A549 treated with AZD2906 at 1 μM for 4 hours (cell line): ENCODE measurements at places on chromosomes 11 and 22. TPM values are rescaled to one million over a fixed set of nuclear protein-coding genes. Genes with fewer than 3 reads are reported as not detected.

TIGD3 gene
- total RNA-seq = 0.94 to 1.3 TPM (median 1.2 TPM) in 5 replicates

BTBD10 gene
- total RNA-seq = 36.3 to 54.0 TPM (median 40.6 TPM) in 5 replicates

ACR gene
- 0.06 to 0.08 TPM in 2 of 5 replicates, not detected in the others for total RNA-seq

RFPL2 gene
- 0.08 to 0.20 TPM (median 0.12 TPM) in 5 replicates for total RNA-seq

LIF gene
- total RNA-seq = 21.0 to 32.4 TPM (median 28.2 TPM) in 5 replicates

CLTCL1 gene
- total RNA-seq = 4.5 to 5.6 TPM (median 5.3 TPM) in 5 replicates

NXPE2 gene
- total RNA-seq = 0.03 TPM in 1 of 5 replicates, not detected in the others

AP1B1 gene
- total RNA-seq = 24.8 to 27.6 TPM (median 26.9 TPM) in 5 replicates

RAB38 gene
- 0.77 to 1.2 TPM (median 0.94 TPM) in 5 replicates for total RNA-seq

ANKK1 gene
- total RNA-seq = 0.05 to 0.10 TPM (median 0.10 TPM) in 3 of 5 replicates, not detected in the others

CHRM1 gene
- total RNA-seq = 0.03 to 0.08 TPM (median 0.07 TPM) in 4 of 5 replicates, not detected in the other

UBQLN3 gene
- total RNA-seq = not detected in 5 replicates

AP5B1 gene
- 9.7 to 13.2 TPM (median 12.3 TPM) in 5 replicates for total RNA-seq

PKP3 gene
- total RNA-seq = 30.1 to 40.1 TPM (median 38.2 TPM) in 5 replicates

RAC2 gene
- total RNA-seq = 0.09 to 0.14 TPM (median 0.11 TPM) in 4 of 5 replicates, not detected in the other

PLAAT4 gene
- 1.3 to 3.3 TPM (median 1.9 TPM) in 5 replicates for total RNA-seq

WNT11 gene
- 1.9 to 2.4 TPM (median 2.2 TPM) in 5 replicates for total RNA-seq

SCGB2A2 gene
- total RNA-seq = not detected in 5 replicates

OR5B21 gene
- not detected in 5 replicates for total RNA-seq

SLC22A6 gene
- total RNA-seq = not detected in 5 replicates

ASRGL1 gene
- 10.4 to 15.5 TPM (median 13.7 TPM) in 5 replicates for total RNA-seq

TSGA10IP gene
- not detected in 5 replicates for total RNA-seq

OR6A2 gene
- not detected in 5 replicates for total RNA-seq

TMEM191B gene
- total RNA-seq = 0.65 to 1.2 TPM (median 1.0 TPM) in 5 replicates

APOA4 gene
- total RNA-seq = not detected in 5 replicates

CLCF1 gene
- total RNA-seq = 31.3 to 37.6 TPM (median 34.8 TPM) in 5 replicates

APOBEC3F gene
- total RNA-seq = 1.6 to 2.4 TPM (median 2.2 TPM) in 5 replicates

KRTAP5-1 gene
- total RNA-seq = not detected in 5 replicates

PATE2 gene
- total RNA-seq = not detected in 5 replicates

MS4A7 gene
- not detected in 5 replicates for total RNA-seq

KIAA1671 gene
- 9.0 to 12.4 TPM (median 10.5 TPM) in 5 replicates for total RNA-seq

RIMBP3C gene
- 0.12 to 0.25 TPM (median 0.20 TPM) in 4 of 5 replicates, not detected in the other for total RNA-seq

MS4A2 gene
- not detected in 5 replicates for total RNA-seq

OR6T1 gene
- not detected in 5 replicates for total RNA-seq

CRYAB gene
- 12.8 to 27.1 TPM (median 15.4 TPM) in 5 replicates for total RNA-seq

FGF4 gene
- total RNA-seq = 0.02 to 0.09 TPM in 2 of 5 replicates, not detected in the others

SMIM38 gene
- 0.05 to 0.06 TPM (median 0.05 TPM) in 4 of 5 replicates, not detected in the other for total RNA-seq

MRGPRF gene
- 0.07 TPM in 3 of 5 replicates, not detected in the others for total RNA-seq

GDPD4 gene
- not detected in 5 replicates for total RNA-seq

GLB1L2 gene
- total RNA-seq = 1.9 to 2.2 TPM (median 2.2 TPM) in 5 replicates

INS gene
- not detected in 5 replicates for total RNA-seq

HBB gene
- 0.24 TPM in 1 of 5 replicates, not detected in the others for total RNA-seq

CCDC87 gene
- total RNA-seq = 0.34 to 0.58 TPM (median 0.49 TPM) in 5 replicates

ST14 gene
- total RNA-seq = 0.04 to 0.23 TPM (median 0.06 TPM) in 5 replicates

CADM1 gene
- 19.0 to 24.8 TPM (median 22.4 TPM) in 5 replicates for total RNA-seq

RFPL1 gene
- total RNA-seq = not detected in 5 replicates

OR51B5 gene
- total RNA-seq = not detected in 5 replicates

SLN gene
- total RNA-seq = 1.1 to 2.5 TPM (median 1.6 TPM) in 5 replicates

OR2AT4 gene
- not detected in 5 replicates for total RNA-seq

IGSF22 gene
- total RNA-seq = not detected in 5 replicates

CCT8L2 gene
- total RNA-seq = not detected in 5 replicates

CATSPERZ gene
- 2.2 to 3.2 TPM (median 2.6 TPM) in 5 replicates for total RNA-seq

DSCAML1 gene
- 0.14 to 0.64 TPM (median 0.34 TPM) in 5 replicates for total RNA-seq

OR51B4 gene
- total RNA-seq = not detected in 5 replicates

KRTAP5-11 gene
- total RNA-seq = not detected in 5 replicates

ARVCF gene
- 2.0 to 3.1 TPM (median 2.6 TPM) in 5 replicates for total RNA-seq

CSNK2A3 gene
- total RNA-seq = 1.7 to 2.5 TPM (median 1.8 TPM) in 5 replicates

RAB39A gene
- 0.22 to 0.68 TPM (median 0.48 TPM) in 5 replicates for total RNA-seq

CHRM4 gene
- total RNA-seq = 0.41 to 0.61 TPM (median 0.49 TPM) in 5 replicates
